ENCODE measurements at places on chromosomes 12 and 14.

- no peak for DNase-seq
Observed at GRCh38 chr12:12482959-12483358, 79.7 kb downstream of the DUSP16 start.

GRCh38 chr12:103457471-103457870, 38.3 kb downstream of the C12orf42 start:
- DNase-seq: no peak

GRCh38 chr12:123960856-123961255, 11.8 kb downstream of the CCDC92 start:
- no peak for DNase-seq

- no peak for DNase-seq
Observed at GRCh38 chr12:114776731-114777442, 92.9 kb upstream of the TBX3 start.

DNA sequence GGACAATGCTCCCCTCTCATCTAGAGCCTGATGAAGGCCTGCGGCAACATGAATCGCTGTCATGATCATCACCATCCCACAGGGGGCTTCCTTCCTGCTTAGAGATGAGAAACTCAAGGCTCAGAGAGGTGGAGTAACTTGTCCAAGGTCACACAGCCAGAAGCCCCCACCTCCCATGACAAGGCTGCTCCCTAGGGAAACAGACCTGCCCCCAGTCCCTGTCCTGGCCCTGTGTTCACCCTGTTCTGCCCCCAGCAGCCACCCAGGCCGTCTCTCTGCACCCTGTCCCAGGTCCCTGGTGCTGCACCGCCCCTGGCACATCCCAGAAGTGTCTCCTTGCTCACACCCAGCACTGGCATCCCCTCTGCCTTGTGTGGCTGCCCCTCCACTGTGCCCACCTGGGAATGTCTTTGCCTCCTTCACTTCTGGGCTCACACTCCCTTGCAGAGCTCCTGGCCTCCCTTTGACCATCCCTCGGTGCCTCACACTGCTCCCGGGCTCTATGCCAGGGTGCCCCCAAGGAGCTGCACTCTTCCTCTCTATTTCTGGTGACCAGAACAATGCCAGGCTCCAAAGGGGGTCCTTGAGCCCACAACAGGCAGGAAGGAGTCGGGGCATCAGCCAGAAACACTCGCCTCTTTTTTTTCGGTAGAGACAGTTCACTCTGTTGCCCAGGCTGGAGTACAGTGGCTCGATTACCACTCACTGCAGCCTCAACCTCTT, 70.5 kb downstream of the BCL11B start:
- DNase-seq: no peak

DNA sequence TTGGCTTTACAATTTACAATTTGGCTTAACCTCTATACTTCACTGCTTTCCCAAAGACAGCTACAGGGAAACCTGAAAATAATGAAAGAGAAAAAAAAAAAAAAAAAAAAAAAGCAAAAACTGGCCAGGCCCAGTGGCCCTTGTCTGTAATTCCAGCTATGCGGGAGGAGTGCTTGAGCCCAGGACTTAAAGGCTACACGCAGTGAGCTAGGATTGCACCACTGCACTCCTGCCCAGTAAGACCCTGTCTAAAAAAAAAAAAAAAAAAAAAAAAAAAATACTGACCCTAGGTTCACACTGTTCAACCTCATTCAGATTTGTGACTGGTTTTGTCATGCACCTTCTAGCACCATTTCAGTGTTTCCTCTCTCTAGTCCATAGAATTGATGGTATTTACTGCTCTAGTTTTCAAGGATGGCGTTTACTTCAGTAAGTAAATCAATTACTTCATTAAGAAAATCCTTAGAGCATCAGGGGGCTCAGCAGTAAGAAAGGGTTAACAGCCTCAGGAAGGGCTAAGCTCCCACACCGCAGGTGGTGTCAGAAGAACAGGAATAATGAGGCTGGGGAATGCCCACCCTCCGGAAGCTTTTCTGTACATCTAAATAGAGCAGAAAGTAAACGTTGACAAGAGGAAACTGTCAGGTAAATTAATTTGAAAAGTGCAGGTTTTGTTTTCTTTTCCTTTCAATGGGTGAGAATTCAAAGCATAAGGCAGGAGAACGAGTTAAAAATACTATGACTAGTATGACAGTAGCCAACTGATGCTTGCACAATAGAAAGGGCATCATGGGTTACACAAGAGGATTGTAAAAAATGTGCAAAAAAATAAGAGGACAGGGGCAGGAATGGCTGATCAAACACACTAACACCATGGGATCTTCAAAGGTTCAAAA, 115.0 kb upstream of the MDM1 start:
- DNase-seq: no peak

DNA sequence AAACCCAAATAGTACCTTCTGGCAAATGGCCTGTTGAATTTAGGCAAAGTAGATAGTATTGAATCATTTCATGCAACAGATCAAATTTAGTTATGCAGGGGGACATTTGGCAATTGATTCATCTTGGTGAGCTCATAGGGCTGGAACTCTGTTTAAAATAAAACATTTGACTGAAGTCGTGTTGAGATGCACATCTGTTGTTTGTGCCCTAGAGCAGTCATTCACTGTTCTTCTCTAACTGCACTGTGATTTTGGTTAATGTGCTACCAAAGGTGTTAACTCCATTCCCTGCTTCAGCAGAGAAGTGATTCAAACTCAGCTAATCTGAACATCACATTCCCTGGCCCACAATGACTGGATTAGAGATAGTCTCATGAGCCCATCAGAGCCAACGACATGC, 44.0 kb upstream of the CSRP2 start:
- no peak for DNase-seq

- no peak for DNase-seq
Observed at GRCh38 chr12:111322336-111323250, 46.3 kb downstream of the PHETA1 start.

- DNase-seq: no peak
Observed at GRCh38 chr14:32005628-32006027, 71.5 kb upstream of the ARHGAP5 start.

GRCh38 chr14:105258846-105259245, 10.5 kb downstream of the BTBD6 start:
- no peak for DNase-seq

DNA sequence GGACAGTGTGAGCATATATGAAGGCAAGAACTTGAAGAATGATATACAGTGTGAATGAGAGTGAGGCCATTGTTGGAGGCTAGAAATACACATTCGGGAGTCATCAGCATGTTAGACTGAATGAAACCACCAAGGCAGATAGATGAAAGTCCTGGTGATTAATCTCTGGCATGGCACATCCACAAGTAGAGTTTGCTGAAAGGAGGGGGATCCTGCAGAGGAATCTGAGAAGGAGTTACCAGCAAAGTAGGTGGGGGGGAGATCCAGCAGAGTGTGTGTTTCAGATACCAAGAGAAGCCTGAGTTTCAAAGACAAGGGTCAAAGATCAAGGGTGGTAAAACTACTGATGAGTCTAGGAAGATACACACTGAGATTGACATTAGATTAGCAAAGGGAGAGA, 426.7 kb upstream of the DCN start:
- no peak for DNase-seq

- peak; percentile 42 for DNase-seq
Observed at GRCh38 chr14:70821584-70822529, 12.5 kb upstream of the MAP3K9 start.

DNA sequence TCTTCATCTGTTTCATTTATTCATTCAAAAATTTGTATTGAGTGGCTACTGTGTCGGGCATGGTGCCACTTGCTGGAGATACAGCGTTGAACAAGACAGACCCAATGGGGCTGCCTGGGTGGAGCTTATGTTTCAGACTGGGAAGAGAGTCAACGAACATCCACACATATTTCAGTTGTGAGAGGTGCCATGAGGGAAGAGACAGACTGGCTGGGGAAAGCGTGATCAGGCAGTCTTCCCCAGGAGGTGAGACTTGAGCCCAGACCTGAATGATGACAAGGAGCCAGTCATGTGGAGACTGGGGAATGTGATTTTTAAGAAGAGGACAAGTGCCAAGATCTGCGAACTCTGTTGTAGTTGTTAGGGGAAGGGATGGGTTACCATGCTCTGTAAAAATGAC, 12.2 kb downstream of the BICD1 start:
- no peak for DNase-seq

Measured in activated gamma-delta T cell treated with anti-CD3 and anti-CD28 coated beads, Interleukin-2, amount 50 U/mL, for 16 hours (primary cell).